ENCODE measurements at places on chromosomes 6 and 20. TPM values are rescaled to one million over a fixed set of nuclear protein-coding genes. Genes with fewer than 3 reads are reported as not detected.

FHL5 gene
- total RNA-seq: 25.0 TPM

SLC25A27 gene
- total RNA-seq: 81.7 TPM

MYO6 gene
- total RNA-seq: 21.8 TPM

C6orf163 gene
- 6.2 TPM for total RNA-seq

DST gene
- 700 TPM for total RNA-seq

DPPA5 gene
- total RNA-seq: not detected

GSTA3 gene
- total RNA-seq: not detected

MICB gene
- 2.9 TPM for total RNA-seq

ELOVL5 gene
- total RNA-seq: 427 TPM

IL17A gene
- total RNA-seq: not detected

SLC22A3 gene
- 13.1 TPM for total RNA-seq

LMBRD1 gene
- 53.4 TPM for total RNA-seq

TXLNB gene
- total RNA-seq: 2.5 TPM

NEURL2 gene
- total RNA-seq: 9.7 TPM

PSORS1C2 gene
- not detected for total RNA-seq

BEND6 gene
- total RNA-seq: 0.80 TPM

BIRC7 gene
- total RNA-seq: 1.2 TPM

HLA-DQB1 gene
- total RNA-seq: 1.3 TPM

GMPR gene
- 4.3 TPM for total RNA-seq

DLK2 gene
- 8.9 TPM for total RNA-seq

SLC26A8 gene
- total RNA-seq: 0.48 TPM

ZSCAN9 gene
- 19.3 TPM for total RNA-seq

ZNF335 gene
- total RNA-seq: 20.6 TPM

POM121L2 gene
- not detected for total RNA-seq

PPP1R3G gene
- 3.2 TPM for total RNA-seq

BPIFB2 gene
- 1.0 TPM for total RNA-seq

SLC17A5 gene
- total RNA-seq: 28.8 TPM

MTFR2 gene
- total RNA-seq: 0.73 TPM

All from breast epithelium (tissue), 4 donors.